ENCODE measurements at places on chromosomes 1 and 21.

DNA sequence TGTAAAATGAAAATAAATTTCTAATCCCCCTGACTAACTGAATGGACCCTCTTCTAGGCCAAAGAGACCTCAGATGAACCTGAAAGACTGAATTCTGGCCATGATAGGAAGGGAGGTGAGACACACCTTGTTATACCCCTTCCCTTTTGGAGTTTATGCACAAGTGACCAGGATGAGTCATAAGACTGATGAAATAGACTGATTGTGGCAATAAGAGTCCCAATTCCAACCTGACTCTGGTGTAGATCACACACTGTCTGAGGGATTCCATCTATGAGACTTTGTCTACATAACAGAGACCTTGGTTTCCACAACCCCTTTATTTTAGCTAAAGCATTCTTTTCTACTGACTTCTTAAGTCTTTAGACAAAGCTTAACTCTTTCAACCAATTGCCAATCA lies 13.5 kb upstream of the OR2G2 start:
- DNase-seq: no peak

DNA sequence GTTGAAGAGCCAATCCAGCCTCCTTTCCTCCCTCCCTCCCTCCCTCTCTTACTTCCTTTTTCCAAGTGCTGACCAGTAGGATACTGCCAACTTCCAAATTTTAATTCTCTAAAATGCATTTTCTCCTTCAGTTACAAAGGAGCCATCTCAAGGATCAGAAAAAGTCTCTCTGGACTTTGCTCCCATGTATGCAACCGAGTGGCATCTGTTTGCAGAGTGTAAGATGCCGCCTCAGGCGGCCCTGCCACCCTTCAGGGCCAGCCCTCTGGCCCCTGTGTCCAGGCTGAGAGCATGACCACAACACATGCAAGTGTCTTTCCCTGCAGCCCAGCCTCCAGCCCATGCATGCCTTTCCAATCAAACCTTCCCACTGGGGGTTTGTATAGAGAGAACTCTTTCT lies 205.3 kb upstream of the RAB4A start:
- DNase-seq: no peak

DNA sequence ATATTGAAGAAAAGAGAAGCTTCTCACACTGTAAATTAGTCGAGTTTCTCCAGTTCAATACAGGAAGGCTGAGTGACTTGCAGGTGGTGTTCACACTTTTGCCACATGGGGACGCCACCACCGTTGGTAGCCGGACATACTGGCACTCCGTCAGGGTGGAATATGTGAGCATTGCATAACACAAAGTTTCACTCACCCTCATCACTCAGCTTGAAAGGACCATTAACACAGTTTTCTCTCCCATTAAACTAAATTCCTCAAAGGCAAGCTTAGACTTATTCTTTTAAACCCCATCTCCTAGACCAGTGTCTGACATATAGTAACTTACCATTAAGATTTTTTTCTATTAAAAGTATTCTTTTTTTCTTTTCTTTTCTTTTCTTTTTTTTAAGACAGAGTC lies 105.3 kb upstream of the SERBP1 start:
- peak; percentile 67 for DNase-seq

GRCh38 chr1:72827278-72827677 lies 544.9 kb upstream of the NEGR1 start:
- DNase-seq: no peak

GRCh38 chr1:236692742-236693141 lies 6.4 kb downstream of the ACTN2 start:
- no peak for DNase-seq

GRCh38 chr1:220410611-220411010 lies 117.3 kb upstream of the MARK1 start:
- no peak for DNase-seq

- DNase-seq: no peak
Observed at GRCh38 chr1:109201123-109201703, 12.5 kb upstream of the SARS1 start.

GRCh38 chr1:111219557-111220286 lies 7.8 kb upstream of the CHI3L2 start:
- no peak for DNase-seq

DNA sequence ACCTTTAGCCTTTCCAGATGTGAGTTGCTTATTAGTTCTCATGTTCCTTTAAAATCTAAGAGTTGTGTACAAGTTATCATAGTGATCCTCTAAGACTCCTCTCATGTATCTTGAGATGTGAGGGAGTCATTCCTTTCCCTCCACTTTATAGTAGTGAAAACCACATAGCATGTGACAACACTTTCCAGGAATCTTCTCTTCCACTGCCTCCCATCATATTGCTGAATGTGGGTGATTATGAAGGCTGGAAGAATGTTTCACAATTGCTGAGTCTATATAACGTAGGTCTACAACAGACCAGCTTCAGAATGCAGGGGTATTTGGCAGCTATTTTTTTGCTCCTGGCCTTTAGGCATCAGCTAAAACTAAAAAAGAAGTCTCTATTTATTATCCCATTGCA lies 44.7 kb upstream of the LRRC7 start:
- no peak for DNase-seq

- no peak for DNase-seq
Observed at GRCh38 chr1:22282364-22282995, 139.6 kb upstream of the WNT4 start.

- DNase-seq: no peak
Observed at GRCh38 chr1:35611655-35612054, 29.7 kb downstream of the PSMB2 start.

GRCh38 chr1:207404849-207405525 lies 49.1 kb upstream of the CR2 start:
- DNase-seq: no peak

- no peak for DNase-seq
Observed at GRCh38 chr21:18129526-18129925, 115.1 kb upstream of the CHODL start.
